ENCODE measurements at places on chromosomes 7 and 10.

GRCh38 chr7:232410-233248, 40.3 kb downstream of the FAM20C start:
- DNase-seq: no peak

DNA sequence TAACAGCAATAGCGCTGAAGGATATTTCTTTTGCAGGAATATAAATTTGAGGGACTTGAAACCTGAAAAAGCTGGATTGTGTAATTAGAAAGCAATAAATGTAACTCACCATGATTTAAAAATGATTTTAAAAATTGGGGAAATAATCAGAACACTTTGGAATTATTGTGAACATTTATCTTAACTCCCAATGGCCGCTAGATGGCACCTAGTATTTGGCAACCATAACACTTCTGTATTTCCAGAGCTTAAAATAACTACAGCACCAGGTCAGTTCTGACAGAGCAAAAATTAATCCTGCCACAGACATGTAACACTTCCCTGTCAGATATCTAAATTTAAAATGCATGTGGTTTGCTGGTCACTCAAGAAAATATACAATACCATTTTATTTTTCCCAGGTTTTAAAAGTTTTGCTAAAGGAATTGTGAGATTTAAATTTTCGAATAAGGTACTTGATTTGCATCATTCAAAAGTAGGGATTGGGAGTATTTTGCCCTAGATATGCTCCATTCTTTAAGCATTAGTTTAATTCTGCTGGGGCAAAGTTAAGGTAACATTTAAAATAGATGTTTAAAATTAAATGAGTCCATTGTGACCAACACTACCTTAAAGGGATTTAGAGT, 144.5 kb downstream of the PPP1R3A start:
- peak; percentile 37 for DNase-seq

DNA sequence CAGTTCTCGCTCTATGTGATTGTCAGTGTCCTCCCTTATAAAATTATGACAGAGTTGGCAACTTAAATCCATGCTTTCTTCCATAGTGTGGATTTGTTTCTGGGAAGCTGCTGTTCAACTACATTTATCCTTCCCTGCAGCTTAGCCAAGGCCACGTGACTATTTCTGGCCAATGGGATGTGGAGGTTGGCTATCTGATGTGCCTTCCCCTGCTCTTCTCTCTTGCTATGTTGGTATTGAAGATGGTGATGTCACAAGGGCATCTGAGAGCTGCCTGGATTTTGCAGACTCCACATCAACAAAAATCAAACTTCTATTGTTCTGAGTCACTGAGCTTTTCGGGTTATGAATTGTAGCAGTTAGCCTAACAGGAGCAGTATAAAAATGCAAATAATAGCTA, 164.9 kb upstream of the RHOBTB1 start:
- no peak for DNase-seq

- no peak for DNase-seq
These were observed 1567.3 kb upstream of the LRRTM3 start for GRCh38 chr10:65358565-65358964.

GRCh38 chr10:99292159-99292558, 37.0 kb upstream of the CNNM1 start:
- DNase-seq: peak; percentile 17

- no peak for DNase-seq
These were observed 60.3 kb upstream of the IL6 start for GRCh38 chr7:22666732-22667131.

- no peak for DNase-seq
These were observed 158.5 kb downstream of the C10orf105 start for GRCh38 chr10:71561003-71561574.

- no peak for DNase-seq
These were observed 24.5 kb upstream of the FZD1 start for GRCh38 chr7:91239772-91240171.

- DNase-seq: no peak
These were observed 49.3 kb upstream of the DAGLB start for GRCh38 chr7:6496842-6497636.

GRCh38 chr7:130957137-130957513, 223.1 kb upstream of the KLF14 start:
- no peak for DNase-seq

DNA sequence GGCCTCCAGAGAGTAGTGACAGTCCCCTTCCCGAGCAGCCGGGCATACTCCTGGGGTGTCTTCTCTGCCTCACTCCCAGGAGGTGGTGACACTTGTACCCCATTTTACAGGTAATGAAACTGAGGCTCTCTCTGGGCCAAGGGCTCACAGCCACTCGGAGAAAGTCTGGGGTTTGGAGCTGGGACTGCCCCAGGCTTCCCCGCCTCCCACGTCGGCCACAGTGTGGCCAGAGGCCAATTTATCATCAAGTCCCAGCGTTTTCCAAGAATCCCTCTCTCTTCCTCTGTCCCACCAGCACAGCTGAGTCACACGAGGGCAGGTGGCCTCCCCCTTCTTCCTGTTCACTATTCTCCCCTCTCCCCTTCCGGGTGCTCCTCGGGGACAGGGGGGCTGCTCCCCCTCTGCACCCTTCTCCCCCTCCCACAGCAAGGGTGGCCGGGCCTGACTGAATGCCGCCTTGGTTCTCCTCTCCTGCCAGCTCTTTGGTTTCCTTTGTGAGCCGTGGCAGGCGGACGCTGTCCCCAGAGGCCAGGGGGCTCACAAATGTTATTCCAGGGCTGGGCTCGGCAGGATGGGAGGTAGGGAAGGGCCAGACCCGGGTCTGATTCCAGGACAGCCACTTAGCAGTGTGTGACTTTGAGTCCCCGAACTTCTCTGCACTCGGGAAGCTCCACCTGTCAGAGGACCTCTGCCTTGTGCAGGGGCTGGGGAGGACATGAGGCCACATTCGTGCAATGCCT, 17.7 kb downstream of the CLIP2 start:
- no peak for DNase-seq

GRCh38 chr10:49369216-49370162, 26.4 kb downstream of the DRGX start:
- DNase-seq: no peak

DNA sequence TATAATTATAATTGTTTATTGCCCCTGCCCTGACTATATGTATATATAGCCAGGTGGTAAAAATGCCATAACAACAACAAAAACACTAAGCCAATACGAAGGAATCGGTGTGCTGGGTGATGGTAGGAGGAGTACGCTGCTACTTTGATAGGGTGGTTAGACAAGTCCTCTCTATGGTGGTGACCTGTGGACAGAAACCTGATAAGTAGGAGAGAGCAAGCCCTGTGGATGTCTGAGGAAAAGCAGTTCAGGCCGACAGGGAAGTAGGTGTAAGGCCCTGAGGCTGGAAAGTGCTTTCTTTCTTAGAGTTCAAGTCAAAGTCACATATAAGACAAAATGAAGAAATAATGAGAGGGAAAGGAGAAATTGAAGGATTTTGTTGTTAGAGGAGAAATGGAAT, 823.8 kb upstream of the CELF2 start:
- DNase-seq: no peak

GRCh38 chr10:35442028-35442427, 105.7 kb downstream of the CCNY start:
- no peak for DNase-seq

- no peak for DNase-seq
These were observed 31.7 kb downstream of the CHST12 start for GRCh38 chr7:2435146-2435545.

GRCh38 chr10:71323407-71323806, 4.3 kb downstream of the SLC29A3 start:
- DNase-seq: no peak

- DNase-seq: no peak
These were observed 328.4 kb downstream of the PHTF2 start for GRCh38 chr7:78127009-78127408.

GRCh38 chr10:92074126-92074887, 150.7 kb downstream of the BTAF1 start:
- no peak for DNase-seq

DNA sequence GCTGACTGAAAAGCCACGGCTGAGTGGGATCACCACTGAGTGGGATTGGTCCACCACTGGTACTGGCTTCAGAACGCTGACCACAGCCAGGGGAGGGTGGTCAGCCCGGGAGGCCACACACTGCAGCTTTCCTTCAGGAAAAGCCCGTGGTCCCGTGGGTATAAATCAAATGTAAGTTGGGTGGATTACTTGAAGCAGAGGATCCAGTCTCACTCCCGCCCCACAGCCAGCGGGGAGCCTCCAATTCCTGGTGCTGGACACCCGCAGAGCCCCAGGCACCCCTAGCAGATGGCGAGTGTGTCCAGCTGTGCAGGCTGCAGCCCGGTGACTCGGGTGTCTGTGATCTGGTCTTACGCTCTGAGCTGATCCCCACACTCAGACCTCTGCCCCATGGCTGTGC, 231.1 kb upstream of the ZNF32 start:
- DNase-seq: no peak

GRCh38 chr7:149855361-149856305, 17.5 kb downstream of the ZNF862 start:
- DNase-seq: peak; percentile 78

DNA sequence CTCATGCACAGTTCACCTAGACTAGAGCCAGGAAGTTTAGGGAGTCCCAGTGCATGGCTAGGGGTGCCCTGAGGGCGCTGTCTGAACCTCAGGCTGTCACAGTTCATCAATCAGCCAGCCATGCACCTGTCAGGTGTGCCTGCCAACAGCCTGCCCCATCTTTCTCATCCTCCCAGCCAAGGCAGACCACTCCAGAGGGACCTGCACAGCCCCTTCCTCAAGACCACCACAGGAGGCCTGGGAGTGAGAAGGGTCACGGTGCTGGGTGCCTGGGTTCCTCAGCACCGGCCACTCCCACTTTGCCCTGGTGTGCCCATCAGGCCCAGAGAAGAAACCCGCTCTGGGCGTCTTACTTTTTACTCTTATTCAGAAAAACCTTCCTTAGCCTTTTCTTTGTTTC, 8.4 kb downstream of the ATP6V1F start:
- no peak for DNase-seq

GRCh38 chr7:133436014-133436428, 183.1 kb downstream of the EXOC4 start:
- DNase-seq: peak; percentile 71

GRCh38 chr10:74643596-74643975, 182.8 kb upstream of the KAT6B start:
- DNase-seq: no peak

GRCh38 chr7:97270280-97270679, 152.8 kb downstream of the SDHAF3 start:
- no peak for DNase-seq

- peak; percentile 27 for DNase-seq
These were observed 8.8 kb downstream of the INPP5F start for GRCh38 chr10:119734396-119735332.

GRCh38 chr7:79531905-79532664, 78.6 kb upstream of the MAGI2 start:
- no peak for DNase-seq

DNA sequence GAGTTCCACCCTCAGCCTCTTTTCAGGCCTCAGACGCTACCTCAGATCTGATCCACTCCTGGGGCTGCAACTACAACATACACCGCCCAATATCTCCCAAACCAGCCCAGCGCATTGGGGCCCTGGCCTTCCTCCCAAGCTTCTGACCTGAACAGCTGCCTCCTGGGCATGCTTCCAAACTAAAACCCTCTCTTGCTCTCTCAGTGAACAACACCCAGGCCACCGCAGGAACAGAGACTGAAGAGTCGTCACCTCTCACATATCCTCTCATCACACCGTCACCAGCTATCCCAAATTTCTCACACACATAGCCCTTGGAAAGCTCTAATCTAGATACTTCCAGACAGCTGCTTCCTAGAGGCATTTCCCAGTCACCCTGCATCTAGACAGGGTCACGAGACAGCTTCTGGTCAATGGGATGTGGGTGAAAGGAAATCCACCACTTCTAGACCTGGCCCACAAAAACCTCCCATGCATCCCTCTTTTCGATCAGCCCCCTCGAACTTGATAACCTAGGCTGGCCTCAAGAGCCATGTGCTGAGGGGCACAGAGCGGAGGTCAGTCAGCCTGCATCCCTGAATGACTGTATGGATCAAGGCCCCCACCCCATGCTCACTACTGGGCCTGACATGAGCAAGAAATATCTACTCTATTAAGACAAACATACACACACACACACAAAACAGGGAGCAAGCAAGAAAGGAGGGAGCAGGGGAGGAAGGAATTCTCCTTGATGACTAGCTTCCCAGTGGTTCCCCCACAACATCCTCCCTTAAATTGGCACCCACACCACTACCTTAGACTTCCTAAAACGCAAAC, 1.8 kb downstream of the PARP12 start:
- no peak for DNase-seq

GRCh38 chr7:121163699-121164098, 165.1 kb upstream of the WNT16 start:
- no peak for DNase-seq

All from non-pigmented ciliary epithelial cell (primary cell).